ENCODE measurements at places on chromosomes 3 and 15.

DNA sequence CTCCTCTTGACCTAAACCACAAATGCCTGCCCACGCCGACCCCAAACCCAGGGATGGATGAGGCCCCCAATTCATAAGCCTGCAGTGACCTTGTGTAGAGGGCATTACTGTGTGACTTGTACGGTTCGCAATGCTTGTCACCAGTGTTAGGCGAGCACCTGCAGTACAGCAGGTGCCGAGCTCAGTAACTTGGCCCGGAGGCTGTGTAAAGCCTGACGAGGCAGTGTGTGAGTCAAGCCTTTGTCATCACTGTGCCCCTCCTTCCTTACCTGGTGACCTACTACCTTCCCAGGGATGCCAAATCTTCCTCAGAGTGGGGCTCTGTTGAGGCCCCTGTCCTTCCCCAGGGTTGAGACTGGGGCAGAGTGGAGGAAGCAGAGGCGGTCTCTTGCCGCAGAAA, 37.2 kb upstream of the TMEM115 start:
- no peak for DNase-seq

GRCh38 chr3:190299969-190300368, 22.3 kb downstream of the CLDN1 start:
- no peak for DNase-seq

DNA sequence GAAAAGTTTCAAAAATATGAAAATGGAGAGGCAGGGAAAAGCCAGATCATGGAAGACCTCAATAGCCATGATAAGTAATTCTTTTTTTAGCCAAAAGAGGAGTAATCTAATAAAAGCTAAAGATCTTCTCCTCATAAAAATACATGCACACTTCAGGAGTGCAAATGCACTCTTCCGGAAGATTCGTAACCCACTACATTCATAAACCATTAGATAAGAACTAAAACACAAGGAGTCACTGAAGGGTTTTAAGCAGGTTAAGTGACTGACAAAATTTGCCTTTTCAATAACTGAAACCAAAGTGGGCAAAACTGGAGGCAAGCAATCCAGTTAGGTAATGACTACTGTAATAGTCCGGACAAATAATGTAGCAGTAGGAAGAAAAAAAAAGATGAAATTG, 46.0 kb downstream of the UBE3A start:
- no peak for DNase-seq

GRCh38 chr15:101256757-101257156, 4.9 kb upstream of the CHSY1 start:
- peak; percentile 19 for DNase-seq

DNA sequence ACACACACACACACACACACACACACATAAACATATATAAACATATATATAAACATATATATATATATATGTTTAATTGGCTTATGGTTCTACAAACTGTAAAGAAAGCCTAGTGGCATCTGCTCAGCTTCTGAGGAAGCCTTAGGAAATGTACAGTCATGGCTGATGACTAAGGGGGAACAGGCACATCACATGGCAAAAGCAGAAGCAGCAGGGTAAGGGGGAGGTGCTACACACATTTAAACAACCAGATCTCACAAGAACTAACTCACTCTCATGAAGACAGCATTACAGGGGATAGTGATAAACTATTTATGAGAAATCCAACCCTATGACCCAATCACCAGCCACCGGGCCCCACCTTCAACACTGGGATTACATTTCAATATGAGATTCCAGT, 922.9 kb downstream of the SI start:
- peak; percentile 67 for DNase-seq

Data from inflammatory macrophage (primary cell).